Trophoblast cell (in vitro differentiated cells and primary cell): ENCODE measurements at places on chromosomes 1 and 21.

DNA sequence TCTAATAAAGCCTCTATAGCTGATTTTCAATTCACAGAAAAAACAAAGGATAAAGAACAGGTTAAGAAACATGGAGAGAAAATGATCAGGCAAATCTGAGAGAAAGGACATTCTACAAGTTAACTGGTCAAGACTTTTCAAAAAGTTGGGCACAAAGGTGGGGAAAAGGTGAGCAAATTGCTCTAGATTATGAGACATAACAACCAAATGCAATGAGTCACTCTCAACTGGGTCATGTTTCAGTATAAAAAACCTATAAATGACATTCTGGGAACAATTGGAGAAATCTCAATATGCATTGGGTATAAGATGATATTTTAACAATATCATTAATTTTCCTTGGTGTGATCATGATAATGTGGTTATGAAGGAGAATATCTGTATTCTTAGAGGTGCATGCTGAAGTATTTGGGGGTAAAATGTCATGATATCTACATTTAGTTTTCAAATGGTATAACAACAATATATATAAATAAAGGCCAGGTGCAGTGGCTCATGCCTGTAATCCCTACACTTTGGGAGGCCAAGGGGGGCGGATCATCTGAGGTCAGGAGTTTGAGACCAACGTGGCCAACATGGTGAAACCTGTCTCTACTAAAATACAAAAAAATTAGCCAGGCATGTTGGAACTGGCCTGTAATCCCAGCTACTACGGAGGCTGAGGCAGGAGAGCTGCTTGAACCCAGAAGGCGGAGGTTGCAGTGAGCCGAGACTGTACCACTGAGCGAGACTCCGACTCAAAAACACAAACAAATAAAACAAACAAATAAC, 27.0 kb downstream of the ANKRD13C start:
- no peak for DNase-seq

DNA sequence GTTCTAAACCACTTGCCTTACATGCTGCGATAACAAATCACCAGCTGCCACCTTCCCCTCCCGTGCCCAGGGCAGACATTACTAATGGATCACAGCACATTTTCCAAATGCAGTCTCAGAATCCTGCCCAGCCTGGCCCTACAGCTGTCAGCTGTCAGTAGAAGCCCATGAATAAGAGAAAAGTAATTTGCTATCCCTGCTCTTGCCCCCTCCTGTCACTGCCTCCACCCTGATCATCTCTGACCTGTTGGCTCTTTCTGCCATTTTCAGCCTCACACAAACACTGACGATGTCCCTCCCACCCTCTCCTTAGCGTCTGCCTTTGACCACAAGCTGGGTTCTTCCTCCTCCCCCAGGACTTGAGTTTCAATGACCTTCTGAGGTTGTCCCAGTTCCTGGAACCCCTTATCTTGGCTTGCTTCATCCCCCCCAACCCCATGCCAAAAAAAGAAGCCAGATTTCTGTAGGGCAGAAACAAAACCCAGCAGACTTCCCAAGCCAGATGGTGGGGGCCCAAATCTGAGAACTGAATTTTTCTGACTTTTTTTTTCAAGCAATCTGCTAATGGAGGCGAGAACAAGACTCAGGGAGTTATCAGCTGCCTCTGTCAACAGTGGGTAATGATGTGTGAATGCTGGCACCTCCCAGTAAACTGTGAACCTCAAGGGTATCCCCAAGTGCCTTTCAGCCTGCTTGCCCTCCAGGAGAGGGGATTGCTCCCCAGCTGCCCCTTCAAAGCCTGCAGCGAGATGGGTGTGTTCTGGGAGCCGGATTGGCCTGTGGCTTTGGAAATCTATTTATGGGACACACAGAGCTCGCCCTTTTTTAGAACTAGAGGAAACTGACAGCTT, 216.5 kb upstream of the VAMP3 start:
- DNase-seq: no peak

- DNase-seq: no peak
These were observed 23.8 kb downstream of the STUM start for GRCh38 chr1:226572325-226572726.

DNA sequence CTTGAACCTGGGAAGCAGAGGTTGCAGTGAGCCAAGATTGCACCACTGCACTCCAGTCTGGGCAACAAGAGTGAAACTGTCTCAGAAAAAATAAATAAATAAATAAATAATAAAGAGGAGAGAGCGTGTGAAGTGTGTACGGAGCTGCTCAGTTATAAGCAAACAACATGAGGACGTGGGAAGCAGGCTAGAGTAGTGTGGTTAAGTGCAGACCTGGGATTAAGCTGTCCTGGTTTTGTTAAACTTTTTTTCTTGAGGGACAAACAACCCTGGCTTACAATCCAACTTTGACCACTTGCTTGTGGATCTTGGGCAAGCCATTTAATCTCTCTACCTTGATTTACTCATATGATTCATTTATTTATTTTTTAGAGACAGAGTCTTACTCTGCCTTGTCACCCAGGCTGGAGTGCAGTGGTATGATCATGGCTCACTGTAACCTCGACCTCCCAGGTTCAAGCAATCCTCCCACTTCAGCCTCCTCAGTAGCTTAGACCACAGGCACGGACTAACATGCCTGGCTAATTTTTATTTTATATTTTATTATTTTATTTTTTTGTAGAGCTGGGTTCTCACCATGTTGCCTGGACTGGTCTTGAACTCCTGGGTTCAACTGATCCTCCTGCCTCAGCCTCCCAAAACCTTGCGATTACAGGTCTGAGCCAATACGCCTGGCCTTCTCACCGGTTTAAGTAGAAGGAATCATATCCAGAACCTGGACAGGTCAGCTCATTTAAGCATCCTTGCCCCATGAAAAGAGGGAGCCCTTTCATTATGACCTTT, 52.7 kb downstream of the RPS6KA1 start:
- DNase-seq: no peak

DNA sequence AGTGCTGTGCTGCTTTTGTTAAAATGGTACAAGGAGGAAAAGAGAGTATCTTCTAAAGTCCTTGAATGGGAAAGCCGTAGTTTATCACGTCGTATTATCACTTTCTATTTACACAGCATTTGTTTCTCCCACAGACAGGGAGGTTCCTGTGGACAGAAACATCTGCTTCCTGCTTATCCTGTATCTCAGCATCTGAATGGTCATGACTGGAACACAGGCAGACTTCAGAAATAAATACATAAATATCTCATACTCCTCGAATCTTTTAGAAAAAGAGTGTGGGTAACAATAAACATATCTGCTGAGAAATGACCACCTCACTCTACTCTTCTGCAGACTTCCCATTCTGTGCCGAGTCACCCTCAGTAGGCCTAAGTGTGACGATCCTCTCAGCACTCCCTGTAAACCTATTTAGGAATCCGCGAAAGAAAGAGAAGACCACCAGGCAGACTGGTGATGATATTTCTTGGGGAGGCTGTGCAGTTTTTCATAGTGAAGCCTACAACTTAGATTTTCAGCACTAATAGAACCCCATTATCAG, 393.5 kb downstream of the SMYD3 start:
- DNase-seq: no peak

- DNase-seq: no peak
These were observed 3.4 kb downstream of the TNFRSF18 start for GRCh38 chr1:1202831-1203560.
